CD4-positive, alpha-beta memory T cell (primary cell): ENCODE measurements at places on chromosomes 12 and 14.

DNA sequence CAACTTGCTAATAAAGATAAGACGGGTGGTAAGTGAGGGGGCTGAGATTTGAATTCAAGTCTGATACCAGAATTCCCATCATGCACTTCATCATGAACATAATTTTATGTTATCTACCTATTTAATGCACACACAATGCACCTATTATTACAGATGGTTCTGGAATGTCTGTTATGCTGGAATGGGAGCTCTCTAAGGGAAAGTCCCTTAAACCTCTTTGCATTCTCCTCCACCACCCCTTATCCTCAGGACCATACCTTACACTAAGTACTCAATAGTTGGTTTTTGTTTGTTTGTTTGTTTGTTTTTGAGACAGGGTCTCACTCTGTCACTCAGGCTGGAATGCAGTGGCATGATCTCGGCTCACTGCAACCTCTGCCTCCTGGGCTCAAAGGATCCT lies 7.0 kb upstream of the MSI1 start:
- DNase-seq = no peak

- DNase-seq = no peak
These were observed 5.0 kb upstream of the SLC38A4 start for GRCh38 chr12:46830731-46831334.

- no peak for DNase-seq
These were observed 2.9 kb upstream of the FLRT2 start for GRCh38 chr14:85527006-85527405.

DNA sequence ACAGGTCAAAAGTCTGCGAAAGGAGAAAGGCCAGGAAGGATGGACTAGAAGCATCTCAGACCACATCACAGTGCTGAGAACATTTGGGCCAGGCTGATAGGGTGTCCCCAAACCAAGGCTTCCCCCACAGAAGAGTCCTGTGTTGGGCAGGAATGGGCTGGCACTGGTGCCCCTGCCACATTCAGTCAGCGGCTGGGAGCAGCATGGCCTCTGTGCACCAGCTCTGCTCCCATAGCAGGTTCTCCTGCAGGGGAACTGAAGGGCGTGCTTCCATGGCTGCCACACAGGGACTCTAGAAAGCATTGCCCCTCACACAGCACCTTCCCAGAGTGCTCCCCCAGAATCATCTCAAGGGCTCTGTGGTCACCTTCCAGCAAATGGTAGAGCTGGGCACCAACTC lies 17.5 kb downstream of the EVL start:
- no peak for DNase-seq

DNA sequence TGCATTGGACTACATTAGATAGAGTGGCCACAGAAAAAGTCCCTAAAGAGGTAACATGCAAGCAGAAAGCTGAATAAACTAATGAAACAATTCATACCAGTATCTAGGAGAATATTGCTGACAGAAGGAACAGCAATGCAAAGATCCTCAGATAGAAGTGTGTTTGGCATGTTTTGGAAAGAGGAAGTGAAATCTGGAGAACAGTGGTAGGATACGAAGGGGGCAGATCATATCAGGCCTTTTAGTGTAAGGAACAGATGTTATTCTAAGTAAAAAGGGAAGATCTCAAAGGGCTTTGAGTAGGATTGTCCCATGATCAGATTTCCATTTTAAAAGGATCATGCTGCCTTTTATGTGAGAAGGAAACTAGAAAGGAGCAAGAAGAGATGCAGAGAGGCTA lies 342.9 kb downstream of the PAWR start:
- no peak for DNase-seq

DNA sequence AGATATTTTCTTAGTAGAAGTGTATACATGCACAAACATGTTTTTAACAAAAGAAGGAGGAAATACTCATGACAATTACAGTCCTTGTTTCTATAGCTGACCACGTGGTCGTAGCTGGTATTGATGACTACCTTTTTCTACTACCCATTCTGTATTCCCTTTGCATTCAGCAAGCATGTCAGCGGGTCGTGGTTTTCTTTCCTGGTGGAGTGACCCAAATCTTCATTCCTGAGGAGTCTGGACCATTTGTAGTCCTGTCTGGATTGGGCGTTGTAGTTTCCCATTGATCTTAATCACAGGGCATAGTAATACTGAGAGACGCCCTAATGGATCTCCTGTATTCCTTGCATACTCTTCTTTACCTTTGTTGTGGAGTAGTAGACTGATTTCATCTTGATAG lies 472.1 kb upstream of the RGS6 start:
- no peak for DNase-seq
